ENCODE measurements at places on chromosomes 2 and 18. TPM values are rescaled to one million over a fixed set of nuclear protein-coding genes. Genes with fewer than 3 reads are reported as not detected.

DNA sequence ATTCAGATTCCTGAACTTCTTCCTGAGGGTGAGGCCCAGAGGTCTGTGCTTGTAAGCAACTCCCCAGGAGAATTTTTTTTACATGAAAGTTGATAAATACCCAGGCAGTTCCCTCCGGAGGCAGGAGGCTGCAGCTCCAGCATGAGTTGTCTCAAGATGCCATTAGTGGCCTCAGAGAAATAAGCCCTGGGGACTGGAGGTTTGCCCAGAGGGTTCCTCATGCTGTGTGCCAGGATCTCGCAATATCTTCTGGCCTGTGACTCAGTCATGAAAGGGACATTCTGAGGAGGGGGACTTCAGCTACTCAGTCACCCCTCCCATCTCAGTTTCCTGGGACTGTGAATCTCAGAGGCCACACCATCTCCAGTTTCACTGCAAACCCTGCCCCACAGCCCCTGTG is 49.9 kb downstream of the LYPD1 start:
- no peak for DNase-seq

GRCh38 chr2:85711578-85712060 is 17.5 kb downstream of the GNLY start:
- DNase-seq, result no peak

The FBXO36 gene
- 1.1 TPM for total RNA-seq

DNA sequence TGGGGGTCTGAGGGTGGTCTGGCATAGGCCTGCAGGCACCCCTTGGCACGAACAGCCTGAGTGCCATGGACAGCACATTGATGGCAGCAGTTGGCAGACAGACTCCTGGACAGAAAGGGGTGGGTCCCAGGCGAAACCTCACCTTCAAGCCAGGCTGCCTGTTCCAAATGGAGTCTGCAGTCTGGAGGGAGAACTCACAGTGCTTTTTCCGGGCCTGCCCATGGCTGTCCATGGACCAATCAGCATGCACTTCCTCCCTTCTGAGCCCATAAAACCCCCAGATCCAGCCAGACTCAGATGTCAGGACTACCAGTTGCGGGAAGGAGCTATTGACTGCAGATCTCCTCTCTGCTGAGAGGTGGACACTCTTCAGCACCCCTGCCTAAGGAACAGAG is 694.6 kb upstream of the ACVR2A start:
- no peak for DNase-seq

DNA sequence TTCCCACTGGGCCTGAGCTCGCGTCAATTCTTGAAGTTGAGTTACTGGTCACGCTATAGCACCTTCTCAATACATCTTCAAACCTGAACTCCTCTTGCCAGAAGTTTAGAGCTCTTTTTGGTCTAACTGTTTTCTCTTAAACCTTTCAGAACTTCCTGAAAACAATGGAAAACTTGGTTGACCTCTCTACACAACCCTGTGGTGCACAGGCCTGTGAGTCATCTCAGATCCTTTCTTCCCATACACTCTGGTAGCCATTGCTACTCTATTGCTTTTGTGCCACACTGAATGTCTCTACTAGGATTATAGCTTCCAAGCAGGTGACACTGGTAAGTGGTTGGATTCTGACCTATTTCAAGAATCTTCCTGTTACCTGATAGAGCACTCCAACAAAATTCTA is 321.5 kb upstream of the FSIP2 start:
- DNase-seq, result no peak

DNA sequence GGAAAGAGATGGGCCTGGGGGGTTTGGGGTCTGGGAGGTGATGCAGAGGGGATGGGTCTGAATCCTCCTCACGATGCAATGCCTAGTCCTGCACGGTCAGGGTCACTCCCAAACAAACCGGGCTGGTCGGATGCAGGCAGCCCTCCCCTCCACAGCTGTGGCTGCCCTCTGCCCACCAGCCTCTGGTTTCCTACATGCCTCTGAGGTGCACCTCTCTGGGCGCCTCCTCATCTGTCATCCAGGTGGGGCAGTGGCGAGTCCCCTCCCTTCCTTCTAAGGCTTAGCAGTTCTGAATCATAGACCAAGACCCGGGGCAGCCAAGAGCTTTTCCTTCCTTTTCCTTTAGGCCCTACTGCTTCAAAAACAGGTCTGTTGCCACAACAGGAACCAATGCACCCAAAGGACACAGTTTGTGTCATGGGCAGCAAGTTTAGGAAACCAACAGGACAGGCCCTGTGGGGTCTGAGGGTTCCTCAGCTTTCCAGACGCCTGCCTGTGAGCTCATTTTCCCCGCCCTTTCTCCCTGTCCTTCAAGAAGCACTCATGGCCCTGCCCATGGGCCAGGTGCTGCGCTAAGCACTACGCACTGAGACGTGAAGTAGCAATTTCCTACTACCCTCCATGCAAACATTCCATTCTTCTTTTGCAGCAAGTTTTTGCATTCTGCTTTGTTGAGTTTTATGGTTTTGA is 6.5 kb upstream of the MAL start:
- DNase-seq, result no peak
